ENCODE measurements at places on chromosomes 1 and 21.

GRCh38 chr1:92804721-92805201, 19.9 kb upstream of the EVI5 start:
- DNase-seq: peak; percentile 99

- DNase-seq: peak; percentile 66
Observed at GRCh38 chr1:118983558-118984041, 4.5 kb downstream of the TBX15 start.

- no peak for DNase-seq
Observed at GRCh38 chr1:34923490-34923889, 6.0 kb downstream of the DLGAP3 start.

GRCh38 chr1:238608144-238608543, 717.4 kb upstream of the ZP4 start:
- DNase-seq: no peak

DNA sequence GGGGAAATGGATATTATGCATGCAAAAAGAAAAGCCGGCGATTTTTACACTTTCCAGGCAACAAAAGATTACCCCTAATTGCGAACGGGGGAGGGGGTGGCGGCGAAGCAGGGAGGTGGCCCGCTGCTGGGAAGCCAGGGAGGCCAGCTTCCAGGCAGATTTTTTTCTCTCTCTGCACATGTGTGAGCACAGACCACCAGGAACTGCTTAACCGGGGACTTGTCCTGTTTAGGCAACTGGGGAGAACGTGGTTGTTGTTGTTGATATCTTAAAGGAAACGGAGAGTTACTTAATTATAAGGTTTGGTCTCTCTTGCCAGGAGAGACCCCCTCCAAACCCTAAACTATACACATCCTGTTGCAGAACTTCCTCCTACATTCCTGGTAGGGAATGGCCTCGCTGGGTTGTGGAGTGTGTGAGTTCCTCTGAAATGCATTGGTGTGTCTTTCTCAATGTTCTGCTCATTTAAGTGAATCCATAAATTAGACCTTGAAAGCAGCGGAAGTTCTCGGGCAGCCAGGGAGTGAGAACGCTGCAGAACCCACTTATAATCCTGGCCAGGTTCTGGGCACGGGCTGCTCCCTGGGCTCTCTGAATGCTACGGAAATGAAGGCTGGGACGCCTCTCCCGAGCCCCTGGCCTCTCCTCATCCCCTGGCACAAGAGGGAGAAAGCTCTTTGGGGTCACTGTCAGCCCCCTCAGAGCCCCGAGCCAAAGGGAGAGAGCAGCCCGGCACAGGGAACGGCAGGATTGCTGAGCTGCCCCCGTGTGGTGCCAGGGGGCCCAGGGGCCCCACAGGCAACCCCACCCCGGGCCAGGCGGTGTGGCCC, 250.0 kb downstream of the FOXD2 start:
- no peak for DNase-seq

DNA sequence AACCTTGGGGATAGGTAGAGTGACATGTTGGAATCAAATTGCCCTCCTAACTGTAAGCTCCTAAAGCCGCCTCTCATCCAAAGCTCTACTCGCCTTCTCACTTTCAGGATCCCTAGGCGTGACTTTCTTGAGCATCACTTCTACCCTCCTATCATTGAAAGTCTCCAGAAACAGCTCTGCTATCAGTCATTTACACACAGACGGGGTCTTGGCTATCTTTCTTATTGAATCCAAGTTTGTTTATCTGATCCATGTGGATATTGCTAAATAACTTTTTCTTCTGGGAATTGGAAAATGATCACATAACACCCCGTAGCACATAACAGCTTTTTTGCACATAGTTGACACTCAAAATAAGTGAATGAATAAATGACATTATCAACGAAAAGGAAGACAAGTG, 216.4 kb upstream of the KIAA0040 start:
- DNase-seq: no peak

DNA sequence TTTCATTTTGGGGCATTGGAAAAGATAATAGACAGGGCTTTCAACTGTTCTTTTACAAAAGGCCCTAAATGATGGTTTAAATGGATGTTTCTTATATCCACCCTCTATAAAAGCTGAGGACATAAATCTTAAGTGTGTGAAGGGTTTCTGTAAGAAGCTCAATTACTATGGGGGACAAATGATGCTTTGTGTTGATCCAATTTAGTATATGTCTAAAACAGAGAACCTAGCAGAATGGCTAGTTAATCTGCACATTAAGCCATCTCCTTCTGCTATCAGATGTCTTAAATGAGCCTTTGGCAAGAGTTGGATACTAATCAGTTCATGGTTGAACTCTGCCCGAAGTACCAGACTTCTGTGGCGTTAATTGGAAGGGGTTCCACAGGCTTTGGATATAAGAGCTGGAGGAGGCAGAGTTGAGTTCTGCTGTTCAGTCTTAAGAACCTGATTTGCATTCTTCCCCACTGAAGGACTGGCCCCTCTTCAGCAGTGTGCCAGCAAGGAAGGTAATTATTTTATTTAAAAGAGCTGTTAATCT, 43.1 kb downstream of the PTGFRN start:
- no peak for DNase-seq

DNA sequence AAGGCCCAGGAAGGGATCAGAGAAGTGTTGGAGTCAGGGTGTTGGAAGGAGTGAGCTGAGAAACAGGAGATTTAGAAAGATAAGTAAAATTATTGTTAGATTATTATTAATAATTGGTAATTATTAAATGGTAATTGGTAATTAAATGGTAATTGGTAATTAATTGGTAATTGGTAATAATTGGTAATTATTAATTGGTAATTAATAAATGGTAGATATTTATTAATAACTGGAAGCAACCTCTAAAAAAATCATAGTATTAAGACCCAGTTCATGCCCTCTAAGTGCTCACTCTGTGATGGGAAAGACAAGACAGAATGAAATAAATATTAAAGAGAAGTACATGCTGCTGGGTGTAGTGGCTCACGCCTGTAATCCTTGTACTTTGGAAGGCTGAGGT, 13.8 kb upstream of the EPS15 start:
- no peak for DNase-seq

DNA sequence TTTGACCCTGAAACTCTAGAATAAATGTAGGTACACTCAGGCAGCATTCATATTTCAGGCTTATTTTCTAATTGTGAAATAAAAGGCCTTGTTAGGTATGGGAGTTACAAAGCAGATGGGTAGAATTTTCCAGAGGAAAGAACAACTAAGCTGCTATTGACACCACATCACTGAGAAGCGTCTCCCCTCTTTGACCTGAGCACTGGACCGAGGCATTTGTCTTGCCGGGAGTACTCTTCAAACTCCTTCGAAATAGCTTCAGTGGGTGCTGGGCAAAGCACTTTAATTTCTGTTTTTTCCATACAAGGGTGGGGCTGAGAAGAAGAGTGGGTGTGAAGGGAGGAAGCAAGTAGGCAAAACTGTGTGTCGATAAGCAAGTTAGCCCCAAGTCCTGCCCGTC, 36.4 kb downstream of the ABCA4 start:
- DNase-seq: no peak

DNA sequence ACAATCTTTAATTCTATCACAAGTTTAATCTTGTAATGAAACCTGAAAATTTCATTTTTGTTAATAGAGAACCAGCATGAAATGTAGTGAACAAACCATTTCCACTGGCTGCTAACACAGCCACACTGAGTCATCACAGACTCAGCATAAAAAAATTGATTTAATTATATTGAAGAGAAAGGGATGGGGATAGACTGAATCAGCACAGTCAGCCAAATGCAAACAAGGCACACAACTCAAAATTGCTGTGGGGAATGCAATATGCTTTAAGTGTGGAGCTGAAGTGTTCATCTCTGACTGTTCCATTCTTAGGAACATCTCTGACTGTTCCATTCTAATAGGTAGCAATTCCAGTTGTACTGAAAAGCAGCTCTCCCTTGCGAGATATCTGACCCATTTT, 299.8 kb downstream of the MRPL39 start:
- no peak for DNase-seq

DNA sequence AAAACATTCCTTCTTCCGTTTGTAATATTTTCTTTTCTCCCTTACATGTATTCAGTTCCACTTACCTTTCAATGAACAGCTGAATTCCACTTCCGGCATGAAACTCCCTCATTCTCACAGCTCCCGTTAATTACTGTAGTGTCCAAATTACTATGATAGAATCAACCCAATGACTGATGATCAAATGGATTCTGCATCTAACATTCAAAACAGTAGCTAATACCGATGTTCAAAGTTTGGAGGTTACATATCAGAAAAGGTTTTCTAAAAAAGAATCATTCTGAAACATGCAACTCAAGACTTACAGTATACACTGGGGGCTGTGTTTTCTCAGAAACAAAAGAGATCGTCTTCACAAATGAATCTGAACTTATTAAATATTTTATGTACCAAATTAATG, 77.2 kb downstream of the PTPRC start:
- DNase-seq: no peak

GRCh38 chr1:53410701-53411100, 48.5 kb upstream of the DMRTB1 start:
- DNase-seq: no peak

DNA sequence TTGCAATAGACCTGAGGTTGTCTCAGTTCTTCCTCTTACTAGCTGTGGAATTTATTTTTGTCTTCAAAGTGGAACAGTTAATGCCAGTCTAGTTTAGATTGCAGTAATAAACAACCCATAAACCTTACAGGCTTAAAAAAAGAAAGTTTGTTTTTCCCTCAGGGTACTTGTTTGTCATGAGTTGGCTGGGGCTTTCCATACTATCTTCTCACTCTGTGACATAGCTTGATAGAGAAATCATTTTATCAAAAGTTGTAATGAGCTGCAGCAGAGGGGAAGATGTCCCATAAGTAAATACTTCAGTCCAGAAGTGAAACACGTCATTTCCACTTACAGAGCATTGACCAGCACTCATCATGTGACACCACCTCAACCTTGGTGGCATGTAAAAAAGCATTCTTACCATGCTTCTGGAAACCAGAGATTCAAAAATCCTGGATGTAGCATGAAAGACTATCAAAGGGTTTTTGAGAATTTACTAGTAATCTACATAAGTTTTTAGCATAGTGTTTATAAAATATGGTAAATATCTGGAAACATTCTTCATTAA, 62.8 kb upstream of the COL11A1 start:
- DNase-seq: no peak

GRCh38 chr21:21385404-21385803, 387.2 kb downstream of the NCAM2 start:
- DNase-seq: no peak

GRCh38 chr1:189431447-189431846, 1046.2 kb downstream of the BRINP3 start:
- DNase-seq: no peak

DNA sequence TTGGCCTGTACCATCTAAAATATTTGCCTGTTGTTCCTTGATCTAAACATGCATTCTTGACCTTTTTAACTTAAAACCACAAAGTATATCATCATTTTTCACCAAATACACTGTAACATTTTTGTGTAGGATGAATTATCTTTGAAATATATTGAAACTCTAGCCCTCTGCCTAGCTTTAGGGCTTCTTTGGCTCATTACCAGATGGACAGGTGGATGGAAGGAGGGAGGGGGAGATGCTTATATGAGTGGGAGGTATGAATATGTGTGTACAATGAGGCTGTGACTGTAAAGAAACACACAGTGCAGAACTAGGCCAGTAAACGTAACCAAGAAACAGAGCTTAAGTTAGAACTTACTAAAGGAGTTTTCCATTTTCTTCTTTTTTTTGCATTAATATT, 118.5 kb downstream of the ESRRG start:
- DNase-seq: no peak

GRCh38 chr1:226708342-226708780, 30.7 kb downstream of the ITPKB start:
- DNase-seq: peak; percentile 80

GRCh38 chr1:234618737-234619049, 8.7 kb upstream of the IRF2BP2 start:
- DNase-seq: no peak

GRCh38 chr21:18382141-18382540, 21.4 kb downstream of the TMPRSS15 start:
- DNase-seq: no peak

DNA sequence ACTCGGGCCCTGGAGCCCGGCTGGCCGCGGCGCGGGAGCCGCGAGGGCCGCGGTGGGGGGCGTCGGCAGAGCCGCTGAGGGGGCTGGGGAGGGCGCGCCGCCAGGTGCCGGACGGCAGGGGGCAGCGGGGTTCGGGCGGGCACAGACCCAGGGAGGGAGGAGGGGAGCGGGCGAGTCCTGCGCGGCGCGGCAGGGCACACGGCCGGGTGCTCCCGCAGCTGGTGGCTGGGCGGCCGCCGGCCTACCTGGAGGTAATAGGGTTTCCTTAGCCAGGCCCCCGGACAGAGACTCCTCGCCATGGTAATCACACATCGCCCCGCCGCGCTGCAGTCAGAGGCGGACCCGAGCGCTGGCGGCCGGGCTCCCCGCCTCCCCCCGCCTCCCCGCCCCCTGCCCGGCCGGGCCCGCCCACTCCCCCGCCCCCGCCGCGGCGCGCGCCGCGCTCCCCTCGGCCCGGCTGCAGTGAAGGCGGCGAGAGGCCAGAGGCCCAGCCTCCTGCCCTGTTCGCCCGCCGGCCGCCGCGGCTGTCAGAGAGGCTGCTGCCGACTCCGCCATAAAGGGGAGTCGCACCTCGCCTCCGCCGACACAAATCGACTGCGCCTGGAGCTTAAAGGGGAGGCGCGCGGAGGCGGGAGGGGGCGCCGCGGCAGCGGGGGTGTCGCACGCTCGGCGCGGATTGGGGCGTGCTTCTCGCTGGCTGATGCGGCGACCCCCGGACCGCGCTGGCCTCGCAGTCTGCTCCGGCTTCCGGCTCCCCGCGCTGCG, at the start of gene DIPK1A:
Gene DIPK1A (minus strand): TSS at position 332 of the 765 bp plus-strand sequence. CDS start 33 bp downstream, at position 299.
- peak; percentile 30 for DNase-seq

DNA sequence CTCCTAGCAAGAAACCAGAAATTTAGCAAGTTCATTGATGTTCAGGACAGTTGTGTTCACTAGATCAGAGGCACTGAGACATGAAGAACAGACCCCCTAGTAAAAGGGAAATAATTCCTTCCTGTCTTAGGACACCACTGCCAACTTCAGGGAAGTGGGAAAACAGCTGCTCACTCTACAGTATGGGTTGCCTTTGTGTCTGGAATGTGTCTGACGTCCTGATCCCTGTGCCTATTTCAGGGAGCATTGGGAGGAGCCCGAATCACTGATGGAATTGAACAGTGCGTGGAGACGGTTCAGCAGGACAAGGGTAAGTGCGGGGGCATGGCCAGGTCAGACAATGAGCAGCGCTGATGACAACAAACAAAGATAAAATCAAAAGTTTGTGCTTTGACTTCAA, 21.0 kb downstream of the S100A11 start:
- no peak for DNase-seq

DNA sequence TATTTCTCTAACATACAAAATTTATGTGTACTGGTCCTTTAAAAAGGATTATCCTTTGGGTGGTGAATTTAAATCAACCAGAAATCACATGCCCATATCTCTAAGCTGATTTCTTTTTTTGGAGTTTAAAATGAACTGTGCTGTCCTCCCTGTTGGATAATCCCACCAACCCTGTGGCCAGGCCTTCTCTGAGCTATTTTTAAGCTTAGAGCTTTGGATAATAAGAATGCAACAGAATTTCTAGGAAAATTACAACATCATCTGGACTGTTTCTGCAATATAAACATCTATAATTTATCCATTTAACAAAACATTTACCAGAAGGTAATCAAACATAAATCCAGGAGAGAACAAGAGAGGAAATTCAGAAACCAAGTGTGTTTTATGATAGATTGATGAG, 88.3 kb downstream of the LRRC40 start:
- DNase-seq: no peak

GRCh38 chr1:180266275-180267210, 36.5 kb downstream of the LHX4 start:
- DNase-seq: no peak

GRCh38 chr1:197141575-197141974, 4.9 kb downstream of the ASPM start:
- DNase-seq: no peak
